Stimulated activated CD8-positive, alpha-beta memory T cell treated with anti-CD3 and anti-CD28 coated beads, Interleukin-4, amount 100 ng/mL, for 4 hours (primary cell): ENCODE measurements at places on chromosomes 4 and X.

DNA sequence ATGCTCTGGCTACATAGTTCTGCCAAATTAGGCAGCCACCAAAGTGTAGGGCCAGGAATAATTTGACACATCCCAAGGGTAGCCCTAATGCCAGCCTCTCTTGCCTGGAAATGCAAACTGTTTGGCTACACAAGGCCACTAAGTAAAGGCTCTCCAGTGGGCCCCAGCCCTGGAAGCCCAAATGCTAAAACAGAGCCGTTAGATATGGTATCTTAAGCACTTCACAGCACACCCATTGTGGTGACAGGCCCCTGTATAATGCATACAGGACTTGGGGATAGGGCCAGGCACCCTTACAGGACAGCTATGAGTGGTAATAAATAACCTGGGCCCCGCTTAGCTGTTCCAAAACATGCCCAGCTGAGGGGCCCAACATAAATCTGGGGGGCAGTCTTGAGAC, 623.9 kb downstream of the BCOR start:
- DNase-seq = no peak

GRCh38 chr4:184329659-184330400, 112.2 kb upstream of the ENPP6 start:
- no peak for DNase-seq

- no peak for DNase-seq
Measured at GRCh38 chr4:120568731-120569130, 353.8 kb downstream of the PRDM5 start.

GRCh38 chr4:8741513-8742226, 130.0 kb downstream of the HMX1 start:
- DNase-seq = no peak

DNA sequence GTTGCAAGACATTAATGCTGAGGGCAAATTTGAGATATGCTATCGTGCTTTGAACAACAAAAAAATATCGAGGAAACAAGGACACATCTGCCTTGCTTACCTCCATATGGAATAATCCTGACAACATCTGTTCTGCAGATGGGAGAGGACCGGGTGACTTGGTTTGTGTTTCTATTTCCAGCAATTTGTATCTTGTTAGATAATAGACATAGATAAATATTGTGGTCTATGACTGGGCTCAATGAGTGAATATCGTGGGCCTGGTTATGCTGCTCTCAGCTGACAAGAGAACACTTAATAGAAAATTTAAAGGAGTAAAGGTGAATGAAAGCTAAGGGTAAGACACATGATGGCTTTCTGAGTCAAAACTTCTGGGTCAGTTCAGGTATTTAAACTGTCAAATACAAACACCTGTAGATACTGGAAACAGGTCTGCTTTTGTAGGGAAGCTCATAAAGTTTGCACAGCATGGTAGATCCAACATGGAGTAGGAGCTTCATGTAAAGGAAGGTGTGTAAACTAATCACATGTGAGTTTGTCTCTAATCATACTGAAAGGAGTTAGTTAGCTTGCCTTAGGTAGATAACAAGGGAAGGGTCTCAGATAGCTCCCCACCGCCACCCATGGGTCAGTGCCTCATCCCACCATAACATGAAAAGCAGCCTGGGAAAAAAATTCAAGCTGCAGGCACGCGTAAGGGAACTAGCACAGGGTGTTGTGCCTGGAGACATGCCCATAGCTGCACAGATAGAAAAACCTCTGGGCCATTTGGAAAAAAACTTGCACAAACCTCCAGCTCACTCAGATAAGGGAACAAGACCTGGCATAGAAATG, 904.1 kb upstream of the EPHA5 start:
- no peak for DNase-seq
